ENCODE measurements at places on chromosomes 1 and 21.

DNA sequence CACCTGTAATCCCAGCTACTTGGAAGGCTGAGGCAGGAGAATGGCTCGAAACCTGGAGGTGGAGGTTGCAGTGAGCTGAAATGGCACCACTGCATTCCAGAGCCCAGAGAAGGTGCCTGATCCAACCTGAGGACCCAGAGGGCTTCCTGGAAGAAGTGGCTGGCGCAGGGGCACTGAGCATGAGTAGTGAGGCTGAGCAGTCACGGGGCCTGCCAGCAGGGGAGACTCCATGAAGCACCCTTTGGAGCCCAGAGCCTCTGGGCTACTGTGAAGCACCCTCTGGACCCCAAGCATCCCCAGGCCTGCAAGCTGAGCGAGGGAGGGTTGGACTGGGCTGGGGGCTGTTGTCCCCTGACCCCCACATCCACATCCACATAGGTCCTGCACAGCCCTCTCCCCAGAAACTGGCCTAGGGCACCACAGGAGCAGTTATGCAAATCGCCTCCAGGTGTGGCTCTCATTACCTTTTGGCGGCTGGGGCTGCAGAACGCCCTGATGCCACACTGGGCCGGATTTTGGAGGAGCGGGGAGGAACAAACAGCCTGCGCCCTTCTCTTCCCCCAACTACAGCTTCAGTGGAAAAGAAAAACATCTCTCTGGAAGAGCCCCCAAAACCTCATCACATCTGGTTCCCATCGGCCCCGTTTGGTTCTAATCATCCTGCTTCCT lies 78.2 kb upstream of the TARDBP start:
- no peak for DNase-seq

DNA sequence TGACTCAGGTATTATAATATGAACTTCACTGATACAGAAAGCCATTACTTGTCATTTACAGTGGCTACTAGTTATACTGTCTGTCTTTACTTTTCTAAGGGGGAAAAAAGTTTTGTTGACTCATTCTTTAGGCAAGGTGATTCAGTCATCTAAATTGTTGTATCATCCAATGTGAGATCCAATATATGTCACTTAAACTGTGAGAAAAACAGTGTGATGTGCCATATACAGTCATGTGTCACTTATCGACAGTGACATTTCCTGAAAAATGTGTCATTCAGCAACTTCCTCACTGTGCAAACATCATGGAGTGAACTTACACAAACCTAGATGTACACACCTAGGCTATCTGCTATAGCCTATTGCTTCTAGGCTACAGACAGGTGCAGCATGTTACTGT lies 57.6 kb downstream of the KCNK2 start:
- DNase-seq: no peak

GRCh38 chr1:238487931-238488330 lies 597.2 kb upstream of the ZP4 start:
- no peak for DNase-seq

- DNase-seq: no peak
Measured at GRCh38 chr1:58136387-58136786, 410.1 kb downstream of the OMA1 start.
